Activated CD8-positive, alpha-beta memory T cell treated with anti-CD3 and anti-CD28 coated beads, Interleukin-2, amount 50 U/mL, for 4 hours (primary cell): ENCODE measurements at places on chromosomes 7 and 10.

DNA sequence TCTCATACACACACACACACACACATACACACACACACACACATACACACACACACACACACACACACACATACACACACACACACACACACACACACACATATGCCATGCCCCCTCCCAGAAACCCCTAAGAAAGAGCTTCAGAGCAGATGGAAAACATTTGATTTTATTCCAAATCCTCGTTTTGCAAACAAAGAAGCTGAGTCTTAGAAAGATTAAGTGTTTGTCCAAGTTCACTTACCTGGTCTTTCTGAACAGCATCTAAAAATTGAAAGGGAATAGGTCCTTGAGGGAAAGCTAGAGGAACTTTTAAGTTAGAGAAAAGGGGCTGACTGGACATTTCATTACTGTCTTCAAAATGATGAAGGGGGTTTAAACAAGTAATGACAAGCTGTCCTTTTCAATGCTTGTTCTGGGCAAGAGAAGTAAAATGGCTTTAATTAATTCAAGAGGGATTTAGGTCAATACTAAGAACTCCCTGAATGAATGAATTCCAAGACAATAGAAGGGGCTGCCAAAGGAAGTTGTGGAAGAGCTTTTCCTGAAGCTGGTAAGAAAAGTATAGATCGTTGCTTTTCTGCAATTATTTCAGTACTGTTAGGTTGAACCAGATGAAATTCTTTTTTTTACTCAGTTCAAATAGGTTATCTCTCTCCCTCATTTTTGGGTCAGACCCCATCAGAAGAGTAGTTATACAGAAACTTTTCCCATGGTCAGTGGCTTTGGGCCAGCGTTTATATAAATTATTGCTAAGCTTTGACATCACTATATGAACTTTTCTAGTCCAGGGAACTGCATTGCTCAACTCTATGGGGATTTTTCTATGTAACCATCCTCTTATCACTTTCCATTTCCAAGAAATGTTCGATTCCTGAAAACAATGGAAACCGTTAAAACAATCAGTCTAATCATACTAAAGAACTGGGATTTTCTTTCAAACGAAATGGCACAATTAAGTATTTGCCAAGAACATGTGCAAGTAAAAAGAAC, 261.4 kb downstream of the MTERF1 start:
- no peak for DNase-seq

- no peak for DNase-seq
These were observed 743.8 kb downstream of the MAGI2 start for GRCh38 chr7:78709658-78710057.

DNA sequence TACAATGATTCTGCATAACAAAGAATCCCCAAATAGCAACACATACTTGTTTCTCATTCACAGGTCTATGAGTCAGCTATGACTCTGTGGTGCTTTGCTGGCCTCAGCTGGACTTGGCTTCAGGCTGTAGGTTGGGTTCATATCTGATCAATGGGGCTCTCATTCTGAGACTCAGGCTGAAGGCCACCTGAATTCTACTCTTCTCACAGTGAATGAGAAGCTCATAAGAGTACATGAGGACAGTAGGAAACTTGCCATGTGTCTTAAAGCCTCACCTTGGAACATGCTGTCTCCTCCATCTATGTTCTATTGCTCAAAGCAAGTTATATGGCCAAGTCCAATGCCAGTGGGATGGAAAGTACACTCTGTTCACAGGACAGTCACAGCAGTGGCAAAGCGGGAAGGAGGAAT, 292.9 kb downstream of the BMPER start:
- no peak for DNase-seq

GRCh38 chr10:123901621-123902020, 10.0 kb upstream of the CPXM2 start:
- no peak for DNase-seq

GRCh38 chr10:131452926-131453720, 141.6 kb upstream of the TCERG1L start:
- no peak for DNase-seq

GRCh38 chr7:35604595-35604994, 90.3 kb downstream of the HERPUD2 start:
- DNase-seq: no peak

- DNase-seq: no peak
These were observed 17.0 kb upstream of the TIAL1 start for GRCh38 chr10:119613741-119614140.

DNA sequence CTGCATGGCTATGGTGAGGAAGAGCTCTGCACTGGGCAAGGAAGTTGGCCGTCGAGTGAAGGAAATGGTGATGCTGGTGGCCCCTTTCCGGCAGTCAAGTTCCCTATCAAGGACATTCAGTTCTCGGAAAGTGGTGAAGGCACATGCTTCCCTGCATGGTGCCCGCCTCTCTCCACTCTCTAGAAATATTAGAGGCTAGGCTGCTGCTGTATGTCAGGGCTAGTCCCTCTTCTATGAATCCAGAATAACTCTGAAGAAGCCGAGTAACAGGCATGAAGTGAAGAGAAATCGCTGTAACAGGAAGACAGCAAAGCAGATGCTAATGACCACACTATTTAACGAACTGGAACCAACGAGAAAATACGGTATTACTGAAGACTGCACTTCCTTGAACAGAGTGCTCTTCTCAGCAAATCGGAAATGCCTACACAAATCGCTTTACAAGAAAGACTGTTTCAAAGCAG, 5.4 kb downstream of the IDI1 start:
- DNase-seq: no peak

- no peak for DNase-seq
These were observed 87.8 kb upstream of the SLC26A5 start for GRCh38 chr7:103533761-103534160.

DNA sequence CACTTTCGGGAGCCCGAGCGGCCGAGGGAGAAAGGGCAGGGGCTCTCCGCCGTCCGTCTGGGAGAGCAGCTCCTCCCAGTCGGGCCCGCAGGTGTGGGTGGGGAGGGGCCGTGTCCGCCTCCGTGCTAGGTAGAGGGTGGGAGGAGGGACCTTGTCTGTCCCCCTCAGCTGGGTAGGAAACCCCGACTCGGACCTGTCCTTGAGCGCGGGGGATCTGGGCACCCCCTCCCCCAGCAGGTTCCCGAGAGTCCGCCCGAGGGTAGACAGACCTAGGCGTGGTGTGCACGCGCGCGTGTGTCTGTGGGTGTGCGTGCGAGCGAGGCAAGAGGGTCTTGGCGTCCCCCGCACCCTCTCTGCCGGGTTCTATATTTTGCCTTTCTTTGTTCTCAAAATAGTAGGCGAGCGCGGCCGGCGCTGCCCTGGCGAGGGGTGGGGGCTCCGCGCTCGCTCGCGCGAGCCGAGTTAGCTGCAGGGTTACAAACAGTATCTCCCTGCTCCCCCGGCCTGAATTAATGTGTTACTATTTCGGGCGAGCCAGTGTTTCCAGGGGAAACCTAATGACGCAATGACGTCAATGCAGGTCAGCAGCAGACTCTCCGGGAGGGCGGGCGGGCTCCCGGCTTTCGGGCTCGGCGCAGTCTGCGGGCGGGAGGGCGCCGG, 73.9 kb upstream of the LEP start:
- DNase-seq: no peak

- DNase-seq: no peak
These were observed 83.4 kb downstream of the DOCK4 start for GRCh38 chr7:112122798-112123197.

- DNase-seq: no peak
These were observed 83.5 kb downstream of the PRR15 start for GRCh38 chr7:29647020-29647654.

GRCh38 chr10:109924087-109924486, 776 bp upstream of the XPNPEP1 start:
- DNase-seq: no peak
